ENCODE measurements at places on chromosomes 3 and 15. TPM values are rescaled to one million over a fixed set of nuclear protein-coding genes. Genes with fewer than 3 reads are reported as not detected.

CFAP100 gene
- total RNA-seq: not detected

LCTL gene
- total RNA-seq: 4.8 TPM

MCTP2 gene
- 0.58 TPM for total RNA-seq

PRTG gene
- total RNA-seq: 1.9 TPM

PARP15 gene
- total RNA-seq: under 0.01 TPM

PLSCR2 gene
- total RNA-seq: not detected

ENTPD3 gene
- total RNA-seq: 0.28 TPM

IL16 gene
- not detected for total RNA-seq

PPP2R3A gene
- total RNA-seq: 11.8 TPM

TM4SF4 gene
- 0.38 TPM for total RNA-seq

TF gene
- total RNA-seq: not detected

LOXL1 gene
- total RNA-seq: 86.5 TPM

CMSS1 gene
- total RNA-seq: 9.0 TPM

MBD4 gene
- 18.9 TPM for total RNA-seq

NPAP1 gene
- not detected for total RNA-seq

BCHE gene
- total RNA-seq: 1.2 TPM

HGD gene
- total RNA-seq: 1.7 TPM

LRTM1 gene
- not detected for total RNA-seq

MESP2 gene
- 0.77 TPM for total RNA-seq

RARB gene
- total RNA-seq: 52.7 TPM

CLDN16 gene
- total RNA-seq: 0.38 TPM

TGM4 gene
- not detected for total RNA-seq

HIGD2B gene
- not detected for total RNA-seq

LIPC gene
- total RNA-seq: under 0.01 TPM

MAPKBP1 gene
- total RNA-seq: 14.1 TPM

GHSR gene
- not detected for total RNA-seq

DET1 gene
- total RNA-seq: 5.6 TPM

LYSMD2 gene
- total RNA-seq: 6.2 TPM

ADAMTS17 gene
- 0.28 TPM for total RNA-seq

IL17RD gene
- total RNA-seq: 1.7 TPM

MAP6D1 gene
- total RNA-seq: 3.4 TPM

SLC12A8 gene
- 12.4 TPM for total RNA-seq

LRRC34 gene
- 2.9 TPM for total RNA-seq

GJD2 gene
- total RNA-seq: not detected

NEIL1 gene
- total RNA-seq: 1.7 TPM

CCDC71 gene
- 23.0 TPM for total RNA-seq

FSIP1 gene
- total RNA-seq: 1.3 TPM

TLE3 gene
- total RNA-seq: 30.9 TPM

TWF2 gene
- 60.3 TPM for total RNA-seq

AQR gene
- 19.7 TPM for total RNA-seq

HACL1 gene
- total RNA-seq: 23.0 TPM

CD96 gene
- total RNA-seq: under 0.01 TPM

ROPN1 gene
- total RNA-seq: not detected

C3orf49 gene
- total RNA-seq: not detected

C3orf62 gene
- 0.28 TPM for total RNA-seq

SPTBN5 gene
- total RNA-seq: 0.38 TPM
